T-helper 2 cell treated with Interferon-gamma antibody and Interleukin-4, amounts not matched to agents 100 ng/mL and 5 ng/mL, for 36 hours (primary cell): ENCODE measurements at places on chromosomes 7 and 10. TPM values are rescaled to one million over a fixed set of nuclear protein-coding genes. Genes with fewer than 3 reads are reported as not detected.

SPOCK2 gene
- 213 and 217 TPM in 2 replicates for total RNA-seq

TUBAL3 gene
- not detected in 2 replicates for total RNA-seq

PIP gene
- not detected in 2 replicates for total RNA-seq

OLAH gene
- 0.18 TPM in 1 of 2 replicates, not detected in the other for total RNA-seq

OR2F2 gene
- not detected in 2 replicates for total RNA-seq

NRBF2 gene
- 22.0 and 22.7 TPM in 2 replicates for total RNA-seq

NPC1L1 gene
- total RNA-seq = not detected in 2 replicates

TCERG1L gene
- total RNA-seq = 0.11 TPM in 1 of 2 replicates, not detected in the other

PDE1C gene
- total RNA-seq = not detected in 2 replicates

ABCB4 gene
- total RNA-seq = not detected in 2 replicates

ANKRD2 gene
- 0.36 and 0.52 TPM in 2 replicates for total RNA-seq

BMS1 gene
- 20.9 and 21.0 TPM in 2 replicates for total RNA-seq

ERVW-1 gene
- not detected in 2 replicates for total RNA-seq
